ENCODE measurements at places on chromosomes 11 and 22.
A peak's percentile ranks its signal among the peaks of the same experiment; 100 is the strongest.

GRCh38 chr22:45964372-45964771 is 12.6 kb downstream of the WNT7B start:
- H3K27me3 ChIP-seq: no peaks in the 10 kb centered on the region
- no peak for DNase-seq
- H3K36me3 ChIP-seq: no peaks in the 10 kb centered on the region
- H3K4me1 ChIP-seq: no peaks in the 10 kb centered on the region

DNA sequence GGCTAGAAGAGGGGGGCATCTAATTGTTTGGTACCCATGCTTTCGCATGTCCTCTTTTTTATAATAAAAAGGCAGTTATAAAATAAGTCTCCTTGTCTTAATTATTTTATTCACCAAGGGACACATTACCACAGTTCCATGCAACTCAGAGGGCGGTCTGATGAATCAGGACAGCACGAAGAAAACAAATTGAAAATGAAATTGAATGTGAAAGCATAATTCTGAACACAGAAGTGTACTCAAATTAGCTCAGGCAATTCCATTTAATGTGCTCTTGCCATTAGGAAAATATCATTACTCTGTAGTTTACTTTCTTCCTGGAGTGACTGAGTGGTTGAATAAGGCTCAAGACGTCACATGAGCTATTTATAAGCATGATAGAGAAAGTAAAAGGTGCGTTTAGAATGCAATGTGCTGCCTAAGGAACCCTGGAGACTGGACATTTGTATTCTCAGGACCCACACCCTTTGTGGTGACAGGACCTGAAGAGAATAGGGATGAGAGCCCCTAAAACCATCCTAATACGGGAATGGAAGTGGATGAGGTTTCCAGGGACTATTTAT is 59.6 kb downstream of the MTNR1B start:
- H3K4me3 ChIP-seq: no peak overlapping the region
- H3K27me3 ChIP-seq: no peaks in the 10 kb centered on the region
- no peak overlapping the region for H3K27ac ChIP-seq
- no peaks in the 10 kb centered on the region for H3K36me3 ChIP-seq
- no peaks in the 10 kb centered on the region for H3K4me1 ChIP-seq

GRCh38 chr11:65849771-65850216 is 8.2 kb downstream of the CFL1 start:
- no peaks in the 10 kb centered on the region for H3K27me3 ChIP-seq
- H3K27ac ChIP-seq: no peak overlapping the region
- H3K4me3 ChIP-seq: no peak overlapping the region
- H3K36me3 ChIP-seq: peaks cover 4% of the 10 kb centered on the region

DNA sequence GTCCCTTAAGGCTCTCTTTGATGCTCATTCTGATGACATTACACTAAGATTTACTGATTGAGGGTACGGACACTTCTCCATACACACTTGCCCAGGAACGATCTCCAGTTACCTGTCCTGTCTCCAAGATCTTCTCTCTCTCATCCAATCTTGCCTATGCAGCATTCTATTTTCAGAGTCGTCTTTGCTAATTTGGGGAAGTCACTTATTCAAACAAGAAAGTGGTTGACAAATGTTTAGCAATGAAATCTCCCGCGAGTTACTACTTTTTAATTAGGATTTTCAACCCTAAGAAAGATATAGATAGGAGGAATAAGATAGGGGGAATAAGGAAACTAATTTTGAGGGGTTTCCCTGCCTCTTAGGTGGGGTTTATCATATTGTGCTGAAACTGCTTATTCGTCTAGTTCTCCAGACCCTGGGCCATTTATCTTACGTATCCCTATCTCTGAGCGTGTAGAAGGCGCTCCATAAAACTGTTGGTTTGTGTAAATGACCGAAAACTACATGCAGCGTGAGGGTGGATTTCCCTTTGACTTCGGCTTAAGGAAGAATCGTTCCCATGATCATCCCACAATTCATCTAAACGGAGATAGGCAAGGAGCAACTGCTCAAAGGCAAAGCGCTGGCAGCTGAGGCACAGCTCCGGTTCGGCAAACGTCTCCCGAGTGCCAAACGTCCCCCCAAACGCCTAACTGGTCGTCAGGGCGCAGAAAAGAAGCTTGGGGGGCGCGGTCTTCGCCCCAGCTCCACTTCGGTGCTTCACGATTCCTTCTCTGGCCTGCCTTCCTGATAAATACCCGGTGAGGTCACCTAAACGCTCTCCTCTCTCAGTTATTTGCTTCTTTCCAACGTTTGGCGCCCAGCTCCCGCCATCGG is 804 bp downstream of the APIP start:
- no peaks in the 10 kb centered on the region for H3K36me3 ChIP-seq
- no peak for DNase-seq
- H3K27me3 ChIP-seq: no peaks in the 10 kb centered on the region

GRCh38 chr22:33728847-33729246 is 191.4 kb downstream of the LARGE1 start:
- peaks cover 20% of the 10 kb centered on the region for H3K4me1 ChIP-seq
- no peak overlapping the region for H3K4me3 ChIP-seq
- no peak overlapping the region for H3K27ac ChIP-seq
- DNase-seq: no peak
- H3K27me3 ChIP-seq: no peaks in the 10 kb centered on the region

DNA sequence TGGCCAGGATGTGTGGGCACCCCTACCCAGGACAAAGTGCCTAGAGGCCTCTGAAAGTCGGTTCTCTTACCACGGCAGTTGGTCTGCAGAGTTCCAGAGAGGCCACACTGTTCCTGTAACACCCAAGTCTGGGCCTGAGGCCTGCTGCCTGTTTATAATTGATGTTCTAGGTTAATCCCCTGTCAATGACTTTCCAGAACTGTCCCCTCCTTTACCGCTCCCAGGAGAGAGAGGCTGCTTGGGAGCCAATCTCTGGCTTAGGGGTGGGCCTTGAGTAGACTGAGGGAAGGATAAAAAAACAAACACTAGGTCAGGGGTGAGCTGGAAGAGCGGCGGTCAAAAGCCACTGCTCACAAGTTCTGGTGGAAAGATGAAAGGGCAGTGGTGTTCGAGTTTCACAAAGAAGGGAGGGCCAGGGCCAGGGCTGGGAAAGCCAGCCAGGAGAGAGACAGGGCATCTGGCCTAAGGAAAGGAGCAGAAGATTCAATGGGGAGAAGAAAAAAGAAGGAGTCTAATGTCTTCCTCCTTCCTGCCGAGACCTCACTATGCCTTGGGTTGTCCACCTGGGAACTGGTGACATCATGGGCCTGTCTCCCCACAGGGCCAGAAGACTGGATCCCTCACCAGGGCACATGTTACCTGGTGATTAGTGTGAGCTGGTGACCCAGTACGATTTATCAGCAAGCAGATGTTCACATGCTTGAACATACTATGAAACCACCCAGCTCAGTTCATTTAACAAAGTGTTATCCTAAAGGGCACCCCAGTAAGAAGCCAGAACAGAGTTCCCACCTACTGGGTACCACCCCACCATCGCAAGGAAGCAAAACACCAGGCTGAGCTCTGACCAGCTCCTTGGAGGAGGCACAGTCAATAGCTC is 50.2 kb downstream of the PC start:
- no peaks in the 10 kb centered on the region for H3K27me3 ChIP-seq
- no peak overlapping the region for H3K4me3 ChIP-seq
- peaks cover 4% of the 10 kb centered on the region for H3K4me1 ChIP-seq

DNA sequence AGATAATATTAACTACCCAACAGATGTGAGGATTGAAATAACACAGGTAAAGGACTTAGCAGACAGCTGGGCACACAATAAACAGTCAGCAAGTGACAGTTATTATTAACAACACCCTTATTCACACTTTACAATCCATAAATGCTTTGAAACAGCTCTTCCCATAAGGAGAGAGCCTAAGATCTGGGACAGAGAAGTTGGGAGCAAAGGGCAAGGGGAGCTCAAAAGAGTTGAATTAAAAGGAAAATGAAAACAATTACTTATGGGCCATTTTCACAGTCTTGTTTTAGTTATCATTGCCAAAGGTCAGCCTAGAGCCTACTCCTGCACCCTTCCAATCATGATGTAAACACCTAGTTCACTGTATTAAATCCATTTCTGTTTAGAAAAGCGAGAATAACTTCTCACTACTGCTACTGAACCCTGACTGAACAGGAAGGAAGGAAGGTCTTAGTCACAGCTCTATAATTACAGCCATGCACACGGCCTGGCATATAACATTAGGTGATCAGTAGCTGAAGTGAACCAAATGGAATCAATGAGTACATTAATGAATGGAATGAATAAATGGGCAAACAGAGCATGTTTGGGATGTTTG is 111.3 kb downstream of the PLEKHA7 start:
- peaks cover 2% of the 10 kb centered on the region for H3K4me1 ChIP-seq
- DNase-seq: no peak

DNA sequence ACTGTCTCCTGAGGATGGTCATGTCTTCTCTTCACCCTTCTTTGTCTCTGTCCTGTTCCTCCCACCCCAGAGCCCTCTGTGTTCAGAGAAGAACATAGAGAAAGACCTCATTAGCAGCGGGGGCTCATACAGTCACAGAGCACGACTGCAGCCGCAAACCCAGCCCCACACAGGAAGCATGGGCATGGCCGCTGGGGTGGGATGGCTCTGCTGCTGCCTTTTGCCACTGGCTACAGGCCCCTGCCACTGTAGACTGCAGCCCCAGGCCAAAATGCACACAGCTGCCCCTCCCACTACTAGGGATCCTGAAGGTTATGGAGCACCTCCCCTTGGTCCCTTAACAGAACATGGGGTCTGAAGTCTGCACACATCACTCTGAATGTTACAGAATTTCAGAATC is 34.9 kb upstream of the KLHL35 start:
- no peaks in the 10 kb centered on the region for H3K36me3 ChIP-seq
- no peaks in the 10 kb centered on the region for H3K4me1 ChIP-seq
- H3K27ac ChIP-seq: no peak overlapping the region

- no peak for DNase-seq
- no peak within 1 kb of the TSS for H3K4me3 ChIP-seq
- H3K27me3 ChIP-seq: no peaks in the 10 kb centered on the region
- H3K4me1 ChIP-seq: peaks cover 11% of the 10 kb centered on the region
- no peak within 1 kb of the TSS for H3K27ac ChIP-seq
Observed at GRCh38 chr22:21632237-21632895, at the start of gene CCDC116. TSS of gene CCDC116 (plus strand) at chr22:21632760. CDS start at chr22:21633182, 422 bp downstream.

GRCh38 chr11:15764948-15765347 is 591.4 kb downstream of the SOX6 start:
- H3K36me3 ChIP-seq: no peaks in the 10 kb centered on the region
- no peak for DNase-seq
- H3K4me1 ChIP-seq: peaks cover 28% of the 10 kb centered on the region

GRCh38 chr22:31818481-31819392 is 64.9 kb downstream of the DEPDC5 start:
- H3K4me3 ChIP-seq: no peak overlapping the region
- DNase-seq: no peak
- H3K4me1 ChIP-seq: no peaks in the 10 kb centered on the region
- peaks cover 60% of the 10 kb centered on the region for H3K36me3 ChIP-seq

GRCh38 chr11:57514538-57515331 is 767 bp downstream of the SLC43A1 start:
- DNase-seq: peak; percentile 94

DNA sequence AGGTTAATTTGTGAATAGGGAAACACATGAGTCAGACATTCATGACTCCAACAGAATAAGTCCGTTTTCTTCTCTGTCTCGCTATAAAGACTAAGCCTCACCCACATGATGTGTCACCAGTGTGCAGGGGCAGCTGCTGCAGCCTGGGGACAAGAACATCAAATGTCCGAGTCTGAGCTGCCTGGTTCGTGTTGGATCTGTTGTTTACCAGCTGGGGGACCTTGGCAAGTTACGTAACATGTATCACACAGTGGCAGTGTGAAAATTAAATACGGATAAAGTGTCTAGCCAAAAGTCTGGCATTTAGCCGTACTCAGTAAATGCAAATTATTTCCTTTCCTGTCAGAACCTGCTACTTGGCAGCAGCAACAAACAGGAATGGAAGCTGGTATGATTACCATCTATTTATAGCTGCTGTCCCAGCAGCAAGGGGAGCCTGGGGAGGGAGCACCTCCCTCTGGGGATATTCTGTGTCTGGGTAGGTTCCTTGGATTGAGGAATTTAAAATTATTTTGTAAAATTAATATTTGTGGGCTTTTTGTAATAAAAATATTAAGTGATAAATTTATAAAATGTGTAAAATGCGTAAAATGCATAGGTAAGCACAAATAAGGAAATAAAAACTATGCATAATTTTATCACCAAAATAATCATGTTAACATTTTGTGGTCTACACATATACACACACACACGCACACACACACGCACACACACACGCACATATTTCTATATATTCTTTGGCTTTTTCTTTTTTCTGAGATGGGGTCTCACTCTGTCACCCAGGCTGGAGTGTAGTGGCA is 1.3 kb upstream of the CLDN25 start:
- H3K27me3 ChIP-seq: no peaks in the 10 kb centered on the region
- H3K4me1 ChIP-seq: peaks cover 6% of the 10 kb centered on the region

- peaks cover 6% of the 10 kb centered on the region for H3K4me1 ChIP-seq
- no peaks in the 10 kb centered on the region for H3K27me3 ChIP-seq
- H3K36me3 ChIP-seq: no peaks in the 10 kb centered on the region
- no peak overlapping the region for H3K4me3 ChIP-seq
- DNase-seq: no peak
Observed at GRCh38 chr11:57402188-57403002, 11.9 kb upstream of the PRG2 start.

GRCh38 chr11:110092111-110092514 is 1.1 kb upstream of the ZC3H12C start:
- peak overlapping the region; percentile 93 for H3K27ac ChIP-seq
- DNase-seq: no peak
- no peaks in the 10 kb centered on the region for H3K36me3 ChIP-seq
- peaks cover 5% of the 10 kb centered on the region for H3K4me1 ChIP-seq
- peak overlapping the region; percentile 72 for H3K4me3 ChIP-seq

DNA sequence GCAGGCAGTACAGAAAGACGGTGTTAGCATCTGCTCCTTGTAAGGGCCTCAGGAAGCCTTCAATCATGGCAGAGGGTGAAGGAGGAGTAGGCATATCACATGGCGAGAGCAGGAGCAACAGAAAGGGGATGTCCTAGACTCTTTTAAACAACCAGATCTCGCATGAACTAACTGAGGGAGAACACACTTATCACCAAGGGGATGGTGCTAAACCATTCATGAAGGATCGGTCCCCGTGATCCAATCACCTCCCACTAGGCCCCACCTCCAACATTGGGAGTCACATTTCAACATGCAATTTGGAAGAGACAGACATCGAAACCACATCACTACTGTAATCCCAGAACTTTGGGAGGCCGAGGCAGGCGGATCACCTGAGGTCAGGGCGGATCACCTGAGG is 39.9 kb upstream of the LIPT2 start:
- no peaks in the 10 kb centered on the region for H3K27me3 ChIP-seq
- H3K4me1 ChIP-seq: peaks cover 7% of the 10 kb centered on the region
- H3K4me3 ChIP-seq: no peak overlapping the region
- no peak for DNase-seq
- no peak overlapping the region for H3K27ac ChIP-seq

- no peak for DNase-seq
- H3K27me3 ChIP-seq: no peaks in the 10 kb centered on the region
- H3K4me1 ChIP-seq: no peaks in the 10 kb centered on the region
- no peak overlapping the region for H3K27ac ChIP-seq
- H3K36me3 ChIP-seq: peaks cover 6% of the 10 kb centered on the region
Observed at GRCh38 chr22:45196926-45197605, 33.3 kb downstream of the NUP50 start.

DNA sequence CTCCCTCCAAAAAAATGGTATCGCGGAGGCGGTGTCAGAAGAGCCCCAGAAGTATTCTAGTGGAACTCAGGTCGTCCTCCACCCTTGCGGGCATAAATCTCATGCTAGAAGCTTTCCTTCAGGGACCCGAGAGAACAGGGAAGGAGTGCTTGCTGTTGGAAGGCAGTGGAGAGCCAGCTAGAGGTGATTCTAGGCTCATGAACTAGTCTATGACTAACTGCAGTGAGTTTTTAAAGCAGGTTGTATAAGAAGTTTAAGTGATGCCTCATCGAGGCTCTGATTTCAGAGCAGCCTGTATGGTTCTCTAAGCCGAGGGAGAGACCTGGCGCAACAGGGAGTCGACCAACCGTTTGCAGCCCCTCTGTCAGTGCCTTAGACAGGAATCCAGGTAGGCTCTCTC is 85.7 kb downstream of the TBC1D22A start:
- H3K27ac ChIP-seq: no peak overlapping the region
- no peak overlapping the region for H3K4me3 ChIP-seq
- H3K36me3 ChIP-seq: no peaks in the 10 kb centered on the region
